ENCODE measurements at places on chromosomes 1 and 21.

GRCh38 chr1:15847893-15848142, 311 bp downstream of the SPEN start:
- DNase-seq, result no peak

DNA sequence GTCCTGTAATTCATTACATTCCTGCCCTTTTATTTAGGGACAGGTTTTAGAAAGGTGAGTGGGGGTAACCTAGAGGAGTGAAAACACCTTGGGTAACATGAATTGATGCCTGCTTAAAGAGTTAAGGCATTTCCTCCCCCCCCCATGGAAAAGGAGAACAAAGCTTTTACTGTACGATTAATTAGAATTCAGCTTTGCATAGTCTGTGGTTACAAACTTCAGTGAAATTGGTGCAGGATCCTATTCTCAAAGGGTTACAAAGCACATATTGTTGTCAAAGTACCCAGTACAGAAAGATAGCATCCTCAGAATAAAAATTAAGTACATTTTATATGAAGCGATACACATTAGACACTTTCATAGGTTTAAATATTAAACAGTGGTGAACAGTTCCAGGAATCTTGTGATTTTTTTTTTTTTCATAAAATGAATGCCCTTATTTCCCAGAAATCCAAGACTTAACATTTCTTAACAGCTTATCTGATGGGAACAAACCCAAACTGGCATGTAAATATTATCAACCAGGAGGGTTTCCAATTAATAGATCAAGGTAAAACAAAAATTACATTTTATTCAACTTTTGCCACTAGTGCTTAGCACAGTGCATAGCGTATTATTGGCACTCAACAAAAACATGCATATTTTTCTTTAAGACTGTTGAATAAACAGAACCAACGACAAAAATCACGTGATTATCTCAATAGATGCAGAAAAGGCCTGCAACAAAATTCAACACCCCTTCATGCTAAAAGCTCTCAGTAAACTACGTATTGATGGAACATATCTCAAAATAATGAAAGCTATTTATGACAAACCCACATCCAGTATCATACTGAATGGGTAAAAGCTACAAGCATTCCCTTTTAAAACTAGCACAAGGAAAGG, 172.7 kb downstream of the PDE4B start:
- no peak for DNase-seq

DNA sequence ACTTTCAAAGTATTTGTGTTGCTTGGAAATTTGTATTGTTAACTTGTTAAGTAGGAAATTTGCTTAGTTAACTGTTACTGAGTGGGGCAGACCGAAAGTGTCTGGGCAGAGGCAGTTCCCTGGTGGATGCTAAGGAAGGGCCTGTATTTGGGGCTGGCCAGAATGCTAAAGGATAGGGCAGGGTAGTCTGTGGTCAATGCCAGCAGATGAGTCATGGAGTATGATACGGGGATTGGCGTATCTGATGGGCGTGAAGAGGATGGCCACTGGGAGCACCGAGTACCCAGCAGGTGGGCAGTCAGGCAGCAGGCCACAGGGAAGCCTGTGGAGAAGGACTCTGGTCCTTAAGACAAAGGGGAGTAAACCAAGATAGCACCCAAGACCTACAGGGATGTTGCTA, 46.6 kb upstream of the SCAF4 start:
- no peak for DNase-seq

DNA sequence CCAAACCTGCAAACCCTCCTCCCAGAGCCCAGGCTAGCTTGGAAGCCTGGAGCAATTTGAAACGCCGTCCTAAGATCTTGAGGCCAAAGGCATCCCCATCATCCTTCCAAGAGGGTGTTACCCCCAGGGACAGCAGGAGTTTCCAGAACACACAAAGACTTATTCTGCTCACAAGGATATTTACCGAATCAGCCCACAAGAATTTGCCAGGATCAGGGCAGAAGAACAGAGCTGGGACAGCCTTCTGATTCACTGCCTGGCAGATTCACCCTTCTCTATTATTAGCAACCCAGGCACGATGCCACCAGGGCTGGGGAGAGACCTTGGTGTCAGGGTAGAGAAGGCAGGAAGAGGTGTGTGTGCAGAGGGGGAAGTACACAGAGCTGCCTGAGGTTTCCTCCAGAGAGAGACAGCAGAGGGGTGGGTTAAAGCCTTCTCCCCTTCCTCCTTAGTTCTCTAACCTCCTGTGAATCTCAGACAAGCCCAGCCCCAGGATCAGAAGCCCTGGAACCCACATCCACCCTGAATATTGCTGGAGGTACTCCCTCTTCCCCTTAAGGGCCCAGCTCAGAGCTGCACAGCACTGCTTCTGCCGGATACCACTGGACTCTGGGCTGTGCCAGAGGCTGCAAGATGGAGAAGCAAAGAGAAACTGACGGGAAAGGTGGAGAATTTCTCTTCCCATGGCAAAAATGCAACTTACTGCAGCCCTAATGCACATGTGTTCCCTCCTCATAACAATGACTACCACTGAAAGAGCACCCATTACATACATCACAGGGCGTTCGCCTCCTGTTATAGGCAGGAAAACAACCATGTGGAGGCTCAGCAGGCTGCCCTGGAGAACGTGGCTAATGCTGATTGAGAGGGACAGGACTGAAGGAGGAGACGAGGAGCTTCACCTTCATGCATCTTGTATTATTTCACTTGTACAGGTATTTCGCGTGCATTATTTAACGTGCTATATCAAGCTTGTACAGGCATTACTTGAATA, 61.8 kb downstream of the ITPKB start:
- DNase-seq, result peak; percentile 72

- DNase-seq, result peak; percentile 43
Observed at GRCh38 chr1:32774950-32775634, 42.1 kb downstream of the YARS1 start.

GRCh38 chr1:147509786-147510395, 31.4 kb upstream of the BCL9 start:
- DNase-seq, result no peak

GRCh38 chr1:28171246-28171645, 5.2 kb downstream of the PTAFR start:
- no peak for DNase-seq

DNA sequence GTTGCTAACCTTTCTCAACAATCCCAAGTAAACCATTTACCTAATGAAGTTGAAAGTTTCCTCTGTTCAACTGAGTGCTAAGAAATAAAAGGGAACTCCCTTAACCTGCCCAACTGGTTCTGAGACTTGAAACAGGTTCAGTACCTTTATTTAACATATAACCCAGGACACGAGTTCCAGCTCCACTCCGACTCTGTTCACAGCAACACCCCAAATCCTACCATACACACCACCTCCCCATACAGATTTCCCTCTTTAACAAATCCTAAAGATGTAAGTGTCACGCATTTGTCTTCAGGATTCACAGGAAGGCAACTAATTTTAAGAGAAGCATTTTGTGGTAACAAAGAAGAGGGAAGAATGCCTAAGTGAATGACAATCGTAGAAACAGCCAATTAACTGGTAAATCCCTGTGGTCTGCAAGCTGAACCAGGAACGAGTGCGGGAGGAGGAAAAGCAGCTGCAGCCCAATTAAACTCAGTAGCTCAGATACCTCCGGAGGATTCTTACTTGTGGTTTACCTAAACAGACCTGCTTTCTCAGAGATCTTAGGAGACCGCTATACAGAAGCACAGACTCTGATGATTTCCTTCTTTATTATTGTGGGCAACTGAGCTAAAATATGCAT, 134.5 kb upstream of the MAGI3 start:
- DNase-seq, result no peak
